ENCODE measurements at places on chromosomes 6 and 20.
A peak's percentile ranks its signal among the peaks of the same experiment; 100 is the strongest.

DNA sequence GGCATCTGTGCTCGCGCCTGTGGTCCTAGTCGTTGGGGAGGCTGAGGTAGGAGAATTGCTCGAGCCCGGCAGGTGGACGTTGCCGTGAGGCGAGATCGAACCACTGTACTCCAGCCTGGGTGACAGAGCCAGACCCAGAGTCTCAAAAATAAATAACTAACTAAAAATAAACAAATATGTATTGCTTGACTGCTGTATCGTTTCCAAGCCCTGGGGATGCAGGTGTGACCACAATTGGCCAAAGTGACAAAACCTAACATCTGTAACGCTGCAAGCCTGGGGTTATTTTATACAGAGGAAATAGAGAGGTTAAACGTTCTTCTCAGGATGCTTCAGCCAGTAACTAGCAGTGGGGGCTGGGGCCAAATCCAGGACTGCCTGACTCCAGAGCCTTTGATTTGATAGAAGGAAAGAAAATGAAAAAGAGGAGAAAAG is 1.9 kb upstream of the SRSF3 start:
- no peak for DNase-seq

DNA sequence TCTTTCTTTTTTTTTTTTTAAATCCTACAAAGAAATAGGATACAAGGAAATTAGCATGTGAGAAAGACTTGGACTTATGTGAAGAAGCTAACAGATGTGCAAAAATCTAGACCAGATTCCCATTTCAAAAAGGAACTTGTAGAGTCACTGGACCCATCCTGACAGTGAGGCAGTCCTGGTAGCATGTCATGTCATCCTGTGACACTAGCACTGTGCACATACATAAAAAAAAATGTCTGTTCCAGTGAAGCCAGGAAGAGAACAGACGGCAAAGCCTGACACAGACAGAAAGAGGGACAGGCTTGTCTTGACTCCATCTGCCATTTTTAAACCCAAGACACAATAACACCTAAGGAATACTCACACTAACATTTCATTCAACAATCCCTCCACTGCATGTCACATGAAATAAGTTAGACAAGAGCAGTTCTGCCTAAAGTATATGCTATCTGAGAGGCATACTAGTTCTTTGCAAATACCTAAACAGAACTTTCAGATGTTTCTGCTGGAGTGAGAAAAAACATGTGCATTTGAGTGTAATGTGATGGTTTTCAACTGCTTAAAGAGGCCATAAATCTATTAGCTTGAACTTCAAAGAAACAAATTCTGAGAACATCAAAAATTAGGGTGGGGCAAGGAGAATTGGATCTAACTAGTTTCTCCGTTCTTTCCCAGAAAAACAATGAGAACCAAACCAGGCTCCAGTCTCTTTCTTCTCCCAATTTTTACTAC is 159.6 kb downstream of the BACH2 start:
- no peak for DNase-seq

- no peak for DNase-seq
Measured at GRCh38 chr6:141413196-141413595, 719.5 kb upstream of the GJE1 start.

GRCh38 chr6:9540534-9541126 is 874.2 kb downstream of the TFAP2A start:
- peak; percentile 50 for DNase-seq

- no peak for DNase-seq
Measured at GRCh38 chr20:50372770-50373088, 137.5 kb upstream of the PTPN1 start.

GRCh38 chr6:70080443-70081070 is 214.2 kb downstream of the COL19A1 start:
- no peak for DNase-seq

- no peak for DNase-seq
Measured at GRCh38 chr20:9215539-9215938, 146.7 kb downstream of the PLCB4 start.

GRCh38 chr6:166314454-166314853 is 6.3 kb upstream of the PRR18 start:
- no peak for DNase-seq

- DNase-seq: no peak
Measured at GRCh38 chr6:117072134-117072533, 193.2 kb upstream of the VGLL2 start.

DNA sequence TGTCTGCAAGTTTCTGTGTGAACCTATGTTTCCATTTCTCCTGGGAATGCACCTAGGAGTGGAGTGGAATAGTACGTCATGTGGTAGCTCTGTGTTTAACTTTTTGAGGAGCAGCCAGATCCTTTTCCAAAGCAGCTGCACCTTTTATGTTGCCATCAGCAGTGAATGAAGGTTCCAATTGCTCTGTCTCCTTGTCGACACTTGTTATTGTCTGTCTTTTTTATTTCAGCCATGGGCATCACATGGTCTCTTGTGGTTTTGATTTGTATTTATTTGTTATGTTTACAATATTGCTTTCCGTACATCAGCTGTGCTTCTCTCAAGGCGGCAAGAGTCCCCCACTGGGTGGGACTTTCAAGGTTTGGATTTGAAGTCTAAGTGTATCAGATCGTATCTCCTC is 33.9 kb upstream of the STX16 start:
- DNase-seq: no peak

GRCh38 chr6:47091886-47092668 is 49.9 kb upstream of the ADGRF1 start:
- DNase-seq: peak; percentile 13

GRCh38 chr6:40232698-40233097 is 298.4 kb upstream of the MOCS1 start:
- DNase-seq: no peak

- no peak for DNase-seq
Measured at GRCh38 chr20:32321390-32321789, 36.7 kb upstream of the ASXL1 start.

DNA sequence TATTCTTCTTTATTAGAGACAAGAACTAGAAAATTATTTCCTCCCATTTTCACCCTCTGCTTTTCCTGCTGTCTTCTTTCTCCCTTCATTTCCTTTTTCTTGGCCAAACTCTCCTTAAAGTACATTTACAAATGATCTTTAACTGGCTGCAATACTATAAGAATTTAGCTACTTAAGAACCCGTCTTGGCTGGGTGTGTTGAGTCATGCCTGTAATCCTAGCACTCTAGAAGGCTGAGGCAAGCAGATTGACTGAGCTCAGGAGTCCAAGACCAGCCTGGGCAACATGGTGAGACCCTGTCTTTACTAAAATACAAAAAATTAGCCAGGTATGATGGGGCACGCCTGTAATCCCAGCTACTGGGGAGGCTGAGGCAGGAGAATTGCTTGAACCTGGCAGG is 39.3 kb upstream of the SRPK1 start:
- DNase-seq: no peak

DNA sequence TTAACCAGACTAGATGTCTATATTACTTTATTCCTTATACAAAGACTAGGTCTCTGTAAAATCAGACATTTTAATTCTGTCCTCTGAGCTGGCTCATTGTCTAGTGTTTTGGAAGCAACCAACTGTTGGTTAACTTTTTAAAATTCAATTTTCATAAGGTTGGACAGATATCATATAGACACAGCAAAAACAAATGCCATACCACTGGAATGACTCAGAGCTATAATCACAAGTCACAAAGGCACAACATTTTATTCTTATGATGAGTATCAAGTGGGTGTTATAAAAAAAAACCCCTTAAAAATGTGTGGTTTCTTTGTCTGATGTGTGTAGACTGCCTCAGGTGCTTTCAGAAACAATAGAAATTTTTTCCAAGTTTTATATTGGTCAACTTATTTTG is 296.2 kb upstream of the MARCKS start:
- peak; percentile 51 for DNase-seq

DNA sequence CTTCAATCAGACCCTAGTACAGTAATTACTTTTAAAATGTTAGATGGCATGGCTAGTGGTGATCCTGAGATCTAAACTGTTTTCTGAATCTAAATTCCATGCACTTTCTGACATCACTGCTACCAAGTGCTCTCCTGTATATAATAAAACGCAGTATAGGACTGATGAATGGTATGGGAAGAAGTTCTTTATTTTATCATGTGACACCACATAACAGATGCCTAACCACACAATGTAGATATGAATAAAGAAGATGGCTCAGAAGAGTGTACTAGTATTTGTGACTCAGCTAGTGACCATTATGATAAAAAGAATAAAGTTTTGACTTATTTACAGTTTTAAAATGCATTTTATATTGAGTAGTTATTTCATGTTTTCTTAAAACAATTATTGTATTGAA is 8.5 kb downstream of the NDUFAF4 start:
- DNase-seq: no peak

GRCh38 chr20:50335105-50335504 is 144.5 kb downstream of the CEBPB start:
- DNase-seq: peak; percentile 32

- no peak for DNase-seq
Measured at GRCh38 chr20:51084593-51085377, 61.9 kb upstream of the KCNG1 start.

DNA sequence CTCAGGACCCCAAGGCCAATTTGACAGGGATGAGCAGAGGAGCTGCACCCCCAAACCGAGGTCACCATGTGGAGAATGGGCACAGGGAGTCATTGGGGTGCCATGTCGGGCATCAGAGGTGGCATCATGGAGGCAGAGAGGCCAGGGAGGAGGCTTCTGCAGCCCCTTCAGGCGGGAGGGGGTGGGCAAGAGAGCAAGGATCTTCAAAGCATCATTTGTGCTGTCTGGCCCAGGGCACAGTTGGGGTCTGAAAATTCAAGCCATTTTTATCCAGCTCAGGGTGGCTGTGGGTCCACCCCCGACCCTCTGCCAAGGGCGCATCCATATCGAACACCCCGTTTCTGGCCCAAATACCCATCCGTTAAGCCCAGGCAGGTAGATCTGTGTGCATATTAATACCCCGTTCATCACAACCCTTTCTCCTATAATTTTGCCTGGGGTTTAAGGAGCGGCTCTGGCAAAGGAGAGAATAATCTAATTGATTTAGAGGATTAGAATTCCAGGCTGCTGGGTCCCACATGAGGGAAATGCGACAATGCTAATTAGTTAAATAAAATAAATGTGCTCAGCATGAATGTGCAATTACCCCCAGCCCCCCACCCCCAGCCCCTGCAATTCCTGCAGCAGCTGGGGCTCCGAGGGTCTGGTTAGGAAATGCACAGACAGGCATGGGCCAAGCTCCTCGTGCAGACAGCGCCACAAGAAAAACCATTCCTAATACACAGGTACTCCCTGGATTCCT is 31.9 kb downstream of the VSTM2L start:
- DNase-seq: no peak

DNA sequence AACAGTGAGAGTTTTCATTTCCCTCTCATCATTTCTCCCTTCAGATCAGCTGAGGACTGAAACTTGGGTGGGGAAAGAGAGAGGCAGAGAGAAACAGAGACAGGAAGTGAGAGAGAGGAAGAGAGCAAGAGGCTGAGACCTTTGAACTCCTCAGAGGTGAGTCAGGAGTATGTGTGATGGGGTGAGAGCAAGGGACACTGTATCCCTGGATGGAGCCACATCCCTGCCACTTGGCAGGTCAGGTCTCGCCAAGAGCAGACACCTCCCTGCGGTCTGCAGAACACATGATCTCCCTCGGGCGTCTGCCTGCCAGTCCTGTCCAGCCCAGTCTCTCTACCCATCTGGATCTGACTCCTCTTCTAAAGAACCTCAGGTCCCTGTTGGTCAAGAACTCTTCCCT is 62.7 kb upstream of the SYNDIG1 start:
- DNase-seq: no peak

DNA sequence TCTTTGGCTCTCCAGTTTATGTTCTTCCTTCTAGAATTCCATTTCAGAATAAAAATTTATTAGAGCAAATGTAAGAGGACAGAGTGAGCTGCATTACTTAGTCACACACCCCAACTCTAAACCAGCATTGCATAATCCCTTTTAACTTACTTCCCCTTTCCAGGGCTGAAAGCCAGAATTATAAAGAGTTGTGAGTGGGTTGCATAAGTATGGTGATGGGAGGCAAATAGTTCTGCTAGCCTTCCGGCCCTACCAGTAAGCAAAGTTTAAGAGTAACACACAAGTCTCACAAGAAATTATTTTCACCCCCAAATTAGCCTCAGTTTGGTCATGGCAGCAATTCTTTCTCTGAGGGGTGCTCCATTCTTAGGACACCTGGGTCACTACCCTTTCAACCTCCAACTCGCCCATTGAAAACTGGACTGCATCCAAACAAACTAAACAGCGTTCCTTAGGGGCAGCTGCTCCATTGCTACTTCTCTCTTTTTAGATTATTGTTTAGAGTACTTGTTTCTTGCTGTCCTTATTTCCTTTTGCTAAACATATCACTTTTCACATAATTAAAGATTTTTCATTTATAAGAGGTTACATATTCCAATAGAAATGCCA is 1.6 kb downstream of the KIAA0408 start:
- DNase-seq: peak; percentile 28

- DNase-seq: no peak
Measured at GRCh38 chr20:1664911-1665310, 7.3 kb upstream of the SIRPG start.

DNA sequence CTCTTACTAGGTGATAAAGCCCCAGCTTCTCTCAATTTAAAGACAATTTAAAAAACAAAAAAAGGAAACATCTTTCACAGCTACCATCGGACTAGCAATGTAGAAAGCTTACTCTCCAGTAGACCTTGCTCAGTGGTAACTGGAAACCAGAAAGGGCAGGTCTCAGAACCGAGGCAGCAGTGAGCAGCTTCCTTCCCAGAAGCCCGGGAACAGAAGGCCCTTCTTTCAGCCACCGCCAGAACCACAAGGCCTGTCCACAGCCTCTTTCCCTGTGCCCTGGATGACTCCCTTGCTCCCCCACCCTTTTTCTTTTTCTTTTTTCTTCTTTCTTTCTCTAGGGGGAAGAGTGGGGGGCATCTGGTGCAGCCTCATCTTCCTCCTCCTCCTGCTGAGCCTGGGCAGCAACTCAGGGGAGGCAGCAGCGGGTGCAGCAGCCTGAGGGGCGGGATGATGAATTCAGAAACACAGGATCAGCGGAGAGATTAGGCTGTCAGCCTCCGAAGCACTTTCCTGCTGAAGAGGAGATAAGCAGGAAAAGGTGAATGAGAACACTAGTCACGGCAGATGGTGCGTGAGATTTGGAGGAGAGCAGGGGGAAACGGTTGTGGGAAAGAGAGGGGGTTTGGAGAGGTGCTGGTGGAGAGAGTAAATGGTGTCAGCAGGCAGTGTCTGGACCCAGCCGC is 158.5 kb downstream of the ID4 start:
- DNase-seq: no peak

DNA sequence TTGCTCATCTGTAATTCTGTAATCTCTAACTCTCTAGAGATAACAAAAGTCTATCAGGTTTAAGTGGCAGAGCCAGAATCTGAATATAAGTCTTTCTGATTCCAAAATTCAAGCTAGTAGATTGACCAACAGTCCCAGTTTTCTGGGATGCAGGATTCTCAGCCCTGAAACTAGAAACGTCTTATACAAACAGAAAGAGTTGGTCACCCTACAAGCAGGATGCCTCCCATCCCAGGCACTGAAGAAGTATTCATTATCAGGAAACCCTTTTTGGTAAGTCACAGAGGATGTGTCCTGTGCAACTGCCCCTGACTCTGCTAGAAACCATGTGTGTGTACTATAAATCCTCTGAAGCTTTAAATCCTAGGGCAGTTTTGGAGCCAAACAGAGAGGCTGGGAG is 135.0 kb downstream of the CARMIL1 start:
- DNase-seq: peak; percentile 6
